ENCODE measurements at places on chromosomes 12 and 14.
A peak's percentile ranks its signal among the peaks of the same experiment; 100 is the strongest.

- no peak for DNase-seq
Observed at GRCh38 chr12:79644274-79645234, 46.2 kb downstream of the PAWR start.

DNA sequence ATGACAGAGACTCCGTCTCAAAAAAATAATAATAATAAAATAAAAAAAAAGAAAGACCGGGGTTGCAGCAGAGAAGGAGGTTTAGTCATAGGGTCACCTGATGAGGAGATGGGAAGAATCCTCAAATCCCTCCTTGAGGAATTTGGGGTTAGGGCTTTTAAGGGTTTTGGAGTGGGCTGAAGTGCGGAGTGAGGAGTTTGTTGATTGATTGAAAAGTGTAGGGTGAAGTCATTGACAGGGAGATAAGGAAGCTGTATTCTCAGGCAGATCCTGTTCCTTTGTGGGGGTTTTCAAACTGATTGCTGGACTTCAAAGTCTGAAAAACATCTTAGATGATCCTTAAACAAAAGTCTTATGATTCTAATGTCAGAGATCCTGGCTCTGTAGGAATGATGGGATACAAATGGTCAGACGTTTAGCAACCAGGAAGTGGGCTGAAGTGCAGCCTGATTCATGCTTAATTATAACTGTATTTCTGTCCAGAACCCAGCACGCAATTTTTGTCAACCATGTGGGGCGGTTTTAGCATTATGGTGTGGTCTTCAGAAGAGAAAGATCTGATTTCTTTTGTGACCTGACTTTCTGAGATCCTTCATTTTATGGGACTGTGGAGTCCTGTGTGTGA is 16.0 kb downstream of the FNTB start:
- DNase-seq: peak; percentile 59

DNA sequence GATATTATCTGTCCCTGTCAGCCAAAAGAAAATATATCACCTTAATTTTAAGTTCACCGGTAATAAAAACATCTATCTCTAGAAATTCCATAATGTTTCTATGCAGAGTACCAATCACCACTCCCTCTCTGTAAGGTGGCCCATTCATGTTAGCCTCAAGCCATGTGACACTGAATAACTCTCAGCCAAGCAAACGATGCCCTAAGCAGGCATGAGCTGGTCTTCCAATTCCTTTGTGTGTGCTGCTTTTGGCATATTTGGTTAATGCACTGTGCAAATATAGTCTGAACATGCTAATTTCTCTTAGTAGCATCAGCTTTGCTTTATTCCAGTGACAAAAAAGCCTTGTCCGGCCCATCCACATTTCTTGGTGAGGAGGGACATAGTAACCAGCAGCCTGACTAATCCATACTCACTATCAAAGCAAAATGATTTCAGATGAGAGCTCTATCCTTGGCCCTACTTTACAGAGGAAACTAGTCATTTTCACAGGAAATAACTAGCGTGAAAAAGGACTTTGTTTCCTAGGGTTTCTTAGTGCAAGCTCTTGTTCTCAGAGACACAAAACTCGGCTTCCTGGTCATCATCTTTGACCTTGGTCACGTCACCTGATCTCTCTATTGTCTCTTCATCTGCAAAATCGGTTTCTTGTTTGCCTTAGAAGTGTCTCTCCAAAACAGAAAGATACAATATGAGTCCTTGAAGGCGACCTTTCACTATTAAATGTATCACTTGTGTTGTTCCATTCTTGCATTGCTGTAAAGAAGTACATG is 59.2 kb upstream of the RTRAF start:
- no peak for DNase-seq

- DNase-seq: peak; percentile 13
Observed at GRCh38 chr12:80556566-80556965, 112.5 kb downstream of the PTPRQ start.

GRCh38 chr14:77965919-77966435 is 166.1 kb downstream of the ADCK1 start:
- peak; percentile 65 for DNase-seq

DNA sequence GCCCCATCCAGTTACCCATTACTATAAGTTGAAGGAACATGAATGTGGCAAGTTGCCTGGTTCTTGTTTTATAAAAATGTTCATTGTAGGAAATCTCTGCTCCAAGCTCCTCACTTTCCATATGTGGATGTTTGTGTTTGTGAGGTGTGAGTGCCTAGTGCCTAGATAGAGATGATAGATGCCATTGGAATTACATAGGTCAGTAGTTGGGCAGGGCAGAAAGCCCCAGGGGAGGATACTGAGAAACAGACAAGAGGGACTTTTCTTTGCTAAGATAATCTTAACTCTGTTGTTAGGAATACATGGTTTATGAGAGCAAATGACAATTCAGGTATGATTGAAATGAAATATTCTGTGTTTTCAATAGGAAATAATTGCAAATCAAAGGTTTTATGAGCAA is 226.3 kb upstream of the GRIP1 start:
- DNase-seq: no peak

GRCh38 chr12:8913702-8914032 is 642 bp upstream of the PHC1 start:
- peak; percentile 7 for DNase-seq

GRCh38 chr14:104341532-104342434 is 203.4 kb downstream of the KIF26A start:
- peak; percentile 39 for DNase-seq

DNA sequence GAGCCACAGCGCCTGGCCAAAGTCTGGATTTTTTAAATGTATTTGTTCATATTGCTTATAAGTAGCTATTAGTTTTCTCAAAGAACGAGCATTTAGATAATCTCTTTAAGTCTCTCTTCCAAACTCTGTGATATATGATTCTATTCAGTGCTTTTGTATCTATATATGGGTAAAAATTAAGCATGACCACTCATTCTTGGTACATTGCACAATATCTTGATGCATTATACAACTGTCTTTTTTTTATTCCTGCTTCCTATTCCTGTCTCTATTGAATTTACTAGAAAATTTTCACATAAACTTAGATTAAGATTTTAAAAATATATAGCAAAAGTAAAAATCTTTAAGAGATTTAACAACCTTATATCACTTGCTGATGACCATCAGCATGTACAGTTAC is 29.1 kb downstream of the SOCS2 start:
- no peak for DNase-seq

DNA sequence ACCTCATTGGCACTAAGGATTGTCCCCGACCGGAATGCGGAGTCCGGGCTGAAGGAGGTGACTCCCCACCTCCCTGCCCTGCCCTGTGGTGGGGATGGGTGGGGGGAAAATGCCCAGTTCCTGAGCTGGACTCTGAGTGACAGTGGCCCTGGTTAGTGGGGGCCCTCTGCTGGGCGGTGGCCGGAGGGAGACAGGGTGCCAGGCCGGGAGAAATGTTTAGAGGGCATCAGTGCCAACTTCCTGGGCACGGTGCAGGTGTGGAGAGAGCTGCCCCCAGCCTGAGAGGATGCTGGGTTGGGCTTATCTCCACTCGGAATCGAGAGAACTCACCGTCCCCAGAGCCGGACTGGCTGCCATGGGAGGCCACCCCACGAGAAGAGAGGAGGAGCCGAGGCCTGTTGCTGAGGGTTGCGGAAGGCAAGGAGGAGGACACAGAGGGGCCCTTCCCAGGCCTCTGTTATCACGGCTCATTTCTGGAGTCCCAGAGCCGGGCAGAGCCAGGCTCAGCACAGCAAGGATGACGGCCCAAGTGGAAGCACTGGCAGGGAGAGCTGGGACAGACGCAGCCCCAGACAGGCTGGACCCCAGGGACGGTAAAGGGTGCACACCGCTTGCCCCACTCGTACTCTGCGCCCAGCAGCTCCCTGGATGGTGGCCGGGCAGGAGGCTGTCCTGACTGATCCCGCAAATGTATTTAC is 156.7 kb downstream of the KIF26A start:
- DNase-seq: no peak

DNA sequence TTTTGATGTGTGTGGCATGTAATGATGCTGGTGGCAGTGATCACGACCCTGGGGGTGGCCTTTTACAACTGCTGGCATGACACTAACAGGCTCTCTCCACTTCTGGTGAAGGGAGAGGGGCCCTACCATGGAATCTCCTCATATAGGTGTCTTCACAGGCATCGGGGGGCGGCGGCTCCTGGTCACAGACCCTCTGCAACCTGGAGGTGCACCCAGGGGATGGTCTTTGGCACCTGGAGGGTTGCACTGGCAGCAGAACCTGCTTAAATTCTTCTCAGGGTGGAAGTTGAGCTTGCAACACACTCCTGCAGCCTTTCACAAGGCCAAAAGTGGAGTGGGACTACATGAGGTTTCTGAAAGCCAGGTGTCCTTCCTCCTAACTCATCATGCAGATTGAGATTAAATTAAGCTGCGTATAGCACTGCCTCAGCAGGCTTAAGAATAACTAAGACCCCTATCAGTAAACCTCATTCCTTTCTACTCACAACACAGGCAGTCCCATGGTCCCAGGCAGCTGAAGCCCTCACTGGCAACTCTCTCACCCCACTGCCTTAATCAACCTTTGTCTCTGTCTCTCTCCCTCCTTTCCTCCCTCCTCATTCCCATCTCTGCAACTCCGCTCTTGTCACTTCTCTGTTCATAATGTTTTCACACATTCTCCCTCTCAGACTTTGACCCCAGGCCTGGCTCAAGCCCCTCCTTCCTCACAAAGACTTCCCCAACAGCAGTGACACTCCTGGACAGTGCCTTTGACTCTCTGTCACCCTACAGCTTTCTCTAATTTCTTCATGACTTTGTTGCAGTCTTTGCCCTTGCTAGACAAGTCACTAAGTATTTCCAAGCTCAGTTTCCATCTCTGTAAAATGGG is 18.9 kb downstream of the NID2 start:
- DNase-seq: no peak

DNA sequence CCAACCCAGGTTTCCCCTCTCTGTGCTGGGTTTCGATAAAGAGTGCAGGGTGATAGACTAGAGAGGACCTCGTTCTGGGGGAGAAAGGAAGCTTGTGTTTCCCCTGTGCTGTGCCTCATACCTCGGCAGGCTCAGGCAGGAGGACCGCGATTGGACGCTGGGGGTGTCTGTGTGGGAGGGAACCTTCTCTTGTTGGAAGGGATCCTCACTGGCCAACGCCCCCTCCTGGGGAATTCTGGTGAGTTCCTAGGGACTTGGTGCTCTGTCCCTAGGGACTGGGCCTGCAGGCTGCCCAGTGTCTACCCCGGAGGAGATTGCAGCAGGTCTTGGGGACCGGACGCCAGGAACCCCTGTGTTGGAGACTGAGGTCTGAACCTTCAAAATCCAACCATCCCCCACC is 157.4 kb upstream of the PRMT8 start:
- no peak for DNase-seq

DNA sequence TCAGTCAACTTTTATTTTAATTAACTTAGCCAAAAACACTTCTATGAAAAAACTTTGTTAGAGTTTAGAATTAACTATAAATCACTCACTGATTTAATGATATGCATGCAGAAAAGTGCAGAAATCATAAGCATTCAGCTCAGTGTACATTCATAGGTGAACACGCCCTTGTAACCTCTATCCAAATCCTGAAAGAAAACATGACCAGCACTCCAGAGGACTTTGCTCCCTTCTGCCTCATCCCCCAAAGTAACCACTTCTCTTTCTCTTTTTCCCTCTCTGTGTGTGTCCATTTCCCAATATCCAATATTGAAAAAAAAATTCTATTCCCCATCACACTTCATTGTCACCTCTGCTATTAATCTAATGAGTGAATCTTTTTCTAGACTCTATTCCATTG is 197.1 kb upstream of the FAR2 start:
- no peak for DNase-seq

GRCh38 chr12:27952510-27952909 is 20.0 kb downstream of the PTHLH start:
- DNase-seq: no peak

DNA sequence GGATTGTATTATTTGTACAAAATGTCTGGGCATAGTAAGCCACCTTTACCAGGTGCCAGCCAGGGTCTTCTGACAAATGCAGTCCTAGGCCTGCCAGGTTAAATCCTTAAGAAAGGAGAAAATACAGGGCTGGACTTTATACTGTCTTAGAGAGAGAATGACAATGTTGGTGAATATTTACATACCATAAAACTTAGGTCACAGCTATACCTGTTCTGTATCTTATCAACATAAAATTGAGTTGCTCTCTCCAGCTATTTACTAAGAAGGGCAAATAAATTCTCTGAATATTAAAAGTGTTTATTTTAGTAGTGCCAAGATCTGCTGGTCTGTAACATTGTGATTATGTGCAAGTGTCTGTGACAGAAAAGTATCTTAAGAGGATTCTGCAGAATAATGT is 971.1 kb downstream of the AACS start:
- DNase-seq: no peak

GRCh38 chr14:65255583-65256461 is 153.5 kb upstream of the MAX start:
- DNase-seq: no peak

GRCh38 chr12:6383572-6384498 is at the start of gene LTBR:
Gene LTBR (plus strand): TSS chr12:6384162. CDS start chr12:6384359, 197 bp downstream.
- peak; percentile 98 for DNase-seq

GRCh38 chr14:100576091-100577085 is 10.8 kb downstream of the BEGAIN start:
- no peak for DNase-seq

DNA sequence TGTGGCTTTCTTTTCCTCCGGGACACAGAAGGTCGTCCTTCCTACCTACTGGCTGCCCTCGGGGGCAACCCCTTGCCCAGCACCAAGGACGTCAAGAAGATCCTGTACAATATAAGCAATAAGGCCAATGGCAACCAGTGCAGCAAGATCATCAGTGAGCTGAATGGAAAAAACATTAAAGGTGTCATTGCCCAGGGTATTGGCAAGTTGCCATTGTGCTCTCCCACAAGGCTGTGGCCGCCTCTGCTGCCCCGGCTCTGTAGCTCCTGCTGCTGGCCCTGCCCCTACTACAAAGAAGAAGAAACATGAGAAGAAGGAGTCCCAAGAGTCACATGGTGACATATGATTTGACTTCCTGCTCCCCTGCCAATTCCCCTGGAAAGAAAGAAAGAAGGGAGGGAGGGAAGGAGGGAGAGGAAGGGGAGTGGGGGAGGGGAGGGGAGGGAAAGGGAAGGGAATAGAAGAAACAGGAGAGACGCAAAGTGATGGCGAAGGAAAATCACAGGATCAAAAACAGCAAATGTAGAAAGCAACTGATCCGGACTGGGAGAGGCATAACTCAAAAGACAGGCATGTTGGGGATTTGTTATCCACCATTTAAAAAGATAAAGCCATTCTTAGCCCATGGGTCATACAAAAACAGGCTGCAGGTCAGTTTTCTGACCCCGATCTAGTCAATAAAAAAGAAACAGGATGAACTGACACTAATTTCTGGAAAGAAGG is 61.3 kb upstream of the RESF1 start:
- no peak for DNase-seq

GRCh38 chr12:123055281-123055766 is 74.8 kb downstream of the ARL6IP4 start:
- no peak for DNase-seq

DNA sequence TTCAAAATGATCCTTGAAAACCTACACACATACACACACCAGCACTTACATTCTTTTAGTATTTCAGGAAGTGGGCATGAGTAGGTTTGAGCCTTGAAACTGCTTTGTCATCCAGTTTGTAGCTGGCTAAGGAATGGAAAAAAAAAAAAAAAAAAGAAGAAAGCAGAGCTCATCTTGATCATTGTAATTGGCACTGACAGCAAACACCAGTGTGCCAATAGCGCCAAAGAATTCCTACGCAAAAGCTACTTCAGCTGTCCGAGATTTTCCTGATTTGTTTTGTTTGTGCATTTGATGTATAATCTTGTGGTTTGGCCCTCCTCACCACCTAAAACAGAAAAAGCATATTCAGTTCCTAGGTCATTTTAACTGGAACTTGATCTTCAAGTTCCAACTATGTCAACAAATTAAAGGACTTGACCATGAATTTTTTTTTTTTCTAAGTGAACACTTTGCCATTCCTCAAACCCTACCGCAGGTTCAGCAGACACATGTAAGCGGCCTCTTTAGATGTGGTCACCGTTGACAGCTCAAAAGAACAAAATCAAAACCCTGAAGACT is 57.3 kb downstream of the FLRT2 start:
- DNase-seq: no peak
